NCI-H1092 (cell line): ENCODE measurements at places on chromosomes 2 and 18.
A peak's percentile ranks its signal among the peaks of the same experiment; 100 is the strongest.

DNA sequence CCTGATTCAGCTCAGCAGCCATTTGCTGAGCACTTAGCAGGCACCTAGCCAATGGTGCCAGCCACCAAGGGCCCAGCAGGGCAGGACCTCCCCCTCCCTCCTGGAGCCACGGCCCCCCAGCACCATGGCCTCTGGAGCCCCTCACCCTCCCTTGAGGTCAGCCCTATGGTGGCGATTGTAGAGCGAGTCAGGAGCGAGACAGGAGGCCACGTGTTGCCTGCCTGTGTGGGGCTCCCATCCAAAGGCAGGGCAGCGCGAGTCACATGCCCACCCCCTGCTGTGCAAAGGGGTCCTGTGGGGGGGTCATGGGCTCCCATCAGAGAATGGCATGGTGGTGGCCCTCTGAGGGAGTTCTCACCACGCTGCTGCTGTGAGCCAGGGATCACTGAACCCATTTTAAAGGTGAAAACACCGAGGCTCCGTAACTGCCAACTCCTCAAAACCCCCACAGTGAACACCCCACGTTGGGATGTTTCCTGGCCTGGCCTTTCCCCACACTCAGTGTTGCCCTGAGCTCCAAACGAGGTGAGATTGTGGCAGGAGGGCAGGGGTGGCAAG lies 35.6 kb downstream of the RAMP1 start:
- DNase-seq, result no peak

- no peak for DNase-seq
These were observed 104.9 kb upstream of the LHCGR start for GRCh38 chr2:48860380-48860779.

DNA sequence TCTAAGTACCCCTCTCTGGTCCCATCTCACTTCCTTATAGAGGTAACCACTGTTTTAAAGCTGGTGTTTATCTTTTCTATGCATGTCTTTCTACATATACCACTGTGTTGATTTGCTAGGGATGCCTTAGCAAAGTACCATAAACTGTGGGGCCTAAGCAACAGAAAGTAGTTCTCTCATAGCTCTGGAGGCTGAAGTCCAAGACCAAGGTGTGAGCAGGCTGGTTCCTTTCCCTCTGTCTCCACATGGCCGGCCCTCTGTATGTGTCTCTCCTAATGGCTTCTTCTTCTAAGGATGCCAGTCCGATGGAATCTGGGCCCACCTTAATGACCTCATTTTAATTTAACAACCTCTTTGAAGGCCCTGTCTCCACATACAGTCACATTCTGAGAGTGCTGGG lies 40.8 kb upstream of the ROCK2 start:
- no peak for DNase-seq

- DNase-seq, result peak; percentile 1
These were observed 182.3 kb downstream of the RDH14 start for GRCh38 chr2:18378020-18378653.

DNA sequence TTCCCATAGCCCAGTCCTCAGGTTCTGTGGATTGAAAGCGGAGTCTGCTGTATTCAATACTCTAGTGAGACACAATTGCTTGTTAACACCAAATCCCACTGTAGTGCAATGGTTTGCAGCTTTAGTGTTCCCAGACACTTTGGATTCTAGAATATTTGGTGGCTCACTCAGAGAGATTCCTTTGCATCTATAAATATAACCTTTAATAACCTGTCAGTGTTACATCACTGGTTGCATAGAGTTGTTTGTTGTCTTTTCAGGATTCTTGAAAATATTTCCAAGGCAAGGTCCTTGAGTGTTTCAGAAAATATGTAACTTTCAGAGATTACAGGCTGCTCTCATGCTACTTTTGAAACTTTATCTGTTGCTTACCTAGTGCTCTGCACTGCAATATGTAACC lies 157.5 kb downstream of the ZEB2 start:
- DNase-seq, result no peak

GRCh38 chr2:135095591-135095990 lies 43.5 kb downstream of the RAB3GAP1 start:
- DNase-seq, result no peak

DNA sequence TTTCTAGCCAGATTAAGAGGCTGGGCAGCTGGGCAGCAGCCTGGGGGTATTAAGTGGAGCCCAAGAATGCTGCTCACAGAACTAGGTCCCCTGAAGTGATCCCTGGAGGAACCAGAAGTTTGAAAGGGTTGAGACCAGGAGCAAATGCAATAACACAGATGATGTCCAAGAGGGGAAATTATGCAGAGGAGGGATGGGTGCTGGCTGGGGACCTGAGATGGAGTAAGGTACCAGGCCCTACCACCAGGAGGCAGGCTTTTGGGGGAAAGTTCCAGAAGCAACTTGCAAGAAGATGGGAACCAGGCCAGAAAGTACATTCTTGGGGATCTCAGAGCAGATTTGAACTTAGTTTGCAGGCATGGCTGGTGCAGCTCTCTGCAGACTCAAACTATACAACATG lies 175.1 kb downstream of the NCK2 start:
- no peak for DNase-seq

DNA sequence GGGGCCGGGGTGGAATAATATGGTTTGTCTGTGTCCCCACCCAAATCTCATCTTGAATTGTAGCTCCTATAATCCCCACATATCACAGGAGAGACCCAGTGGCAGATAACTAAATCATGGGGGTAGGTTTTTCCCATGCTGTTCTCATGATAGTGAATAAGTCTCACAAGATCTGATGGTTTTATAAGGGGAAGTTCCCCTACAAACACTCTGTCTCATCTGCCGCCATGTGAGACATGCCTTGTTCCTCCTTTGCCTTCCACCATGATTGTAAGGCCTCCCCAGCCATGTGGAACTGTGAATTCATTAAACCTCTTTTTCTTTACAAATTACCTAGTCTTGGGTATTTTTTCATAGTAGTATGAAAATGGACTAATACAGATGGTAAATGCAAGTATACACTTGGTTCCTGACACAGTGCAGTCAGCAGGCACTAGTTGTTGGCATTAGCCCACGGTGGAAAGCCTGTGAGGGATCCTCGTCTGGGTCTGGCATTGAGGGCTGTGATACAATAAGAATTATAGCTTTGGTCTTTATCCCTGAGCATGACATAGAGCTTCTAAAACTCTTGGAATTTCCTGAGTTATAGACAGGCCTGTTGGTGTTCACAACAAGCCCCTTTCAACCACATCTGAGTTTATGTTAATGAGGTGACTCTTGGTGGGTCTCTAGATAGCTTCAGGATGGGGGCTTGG lies 135.8 kb downstream of the CABLES1 start:
- DNase-seq, result no peak

- DNase-seq, result no peak
These were observed 302.4 kb downstream of the PLCL1 start for GRCh38 chr2:198106621-198107385.

DNA sequence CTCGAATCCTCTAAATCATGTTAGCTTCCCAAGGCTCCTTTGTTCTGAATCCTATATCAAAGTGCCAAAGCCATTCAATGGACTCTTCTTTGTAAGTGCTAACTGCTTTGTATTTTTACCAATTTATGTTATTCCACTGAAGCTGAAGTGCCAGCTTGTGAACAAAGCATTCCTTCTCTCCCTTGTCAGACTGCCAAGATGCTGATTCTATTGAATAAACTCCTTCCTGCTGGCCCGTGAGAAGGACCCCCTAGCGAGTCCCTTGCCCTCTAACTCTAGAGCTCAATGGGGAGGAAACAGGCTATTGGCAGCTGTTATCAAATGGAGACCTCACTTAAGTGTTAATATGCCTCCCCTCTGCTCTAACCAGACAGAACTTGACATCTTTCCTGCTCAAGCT lies 1097.9 kb upstream of the CNTNAP5 start:
- peak; percentile 39 for DNase-seq

DNA sequence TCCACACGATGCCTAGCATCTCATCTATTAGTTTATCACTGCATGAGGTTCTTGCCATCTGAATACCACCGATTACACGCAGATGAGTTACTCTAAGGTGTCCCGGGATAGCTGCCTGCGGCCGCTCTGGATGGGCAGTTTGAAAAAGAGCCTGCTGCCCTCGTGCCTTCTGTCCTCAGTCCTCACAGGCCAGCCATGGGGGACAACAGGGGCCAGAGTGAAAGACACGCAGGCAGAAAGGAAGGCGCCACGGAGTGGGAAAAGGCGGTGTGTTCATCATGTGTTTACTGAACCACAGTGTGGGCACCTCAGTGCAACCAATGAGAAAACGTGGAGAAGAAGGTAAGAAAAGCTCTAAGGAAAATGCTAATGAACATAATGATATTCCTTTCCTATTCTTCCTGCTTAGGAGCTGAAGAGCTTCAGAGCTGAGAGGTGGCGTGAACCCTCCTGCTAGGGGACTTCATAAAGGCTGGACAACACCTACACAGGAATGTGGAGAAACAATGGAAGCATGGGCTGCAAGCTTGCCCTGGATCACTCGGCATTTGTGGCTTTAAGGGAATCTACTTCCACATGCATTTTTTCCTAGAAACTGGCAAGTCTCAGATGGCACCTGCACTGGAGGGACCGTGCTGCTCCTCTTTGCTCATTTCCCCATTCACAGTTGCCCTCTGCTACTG lies 50.9 kb downstream of the CABYR start:
- no peak for DNase-seq

DNA sequence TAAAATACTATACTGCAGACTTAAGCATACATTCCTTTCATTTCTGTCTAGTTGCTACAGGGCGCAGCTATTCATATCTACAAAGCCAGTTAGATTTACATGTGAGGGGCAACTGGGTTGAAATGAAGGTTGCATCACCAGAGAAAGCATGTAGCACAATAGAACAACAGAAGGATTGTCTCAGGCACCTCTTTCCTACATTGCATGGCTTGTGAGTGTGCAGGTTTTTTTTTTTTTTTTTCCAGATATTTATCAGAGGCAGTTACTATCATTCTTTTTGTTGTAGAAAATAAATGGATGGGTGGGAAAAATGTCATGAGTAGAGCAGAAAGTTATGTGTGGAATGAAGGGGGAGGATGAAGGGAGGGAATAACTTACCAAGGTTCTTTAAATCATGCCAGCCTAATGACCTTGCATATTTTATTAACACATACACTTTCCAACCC lies 86.8 kb downstream of the ERBB4 start:
- DNase-seq, result no peak

DNA sequence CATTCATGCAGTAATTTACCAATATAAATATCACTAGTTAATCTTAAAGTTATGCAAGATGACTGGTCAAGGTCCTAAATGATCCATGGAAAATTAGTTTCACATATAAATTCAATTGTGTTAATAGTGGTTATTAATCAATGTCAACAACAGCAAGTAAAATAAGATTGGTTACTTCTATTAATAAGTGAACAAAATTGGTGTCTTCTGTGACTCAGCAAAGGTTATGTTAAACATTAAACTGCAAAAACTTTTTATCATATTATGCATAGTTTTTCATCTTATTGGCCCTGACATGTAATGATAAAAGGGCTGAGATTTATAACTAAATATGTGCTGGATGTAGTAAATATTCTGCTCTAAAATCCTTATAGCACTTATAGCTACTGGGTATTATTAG lies 359.0 kb upstream of the UBE2E3 start:
- DNase-seq, result no peak

DNA sequence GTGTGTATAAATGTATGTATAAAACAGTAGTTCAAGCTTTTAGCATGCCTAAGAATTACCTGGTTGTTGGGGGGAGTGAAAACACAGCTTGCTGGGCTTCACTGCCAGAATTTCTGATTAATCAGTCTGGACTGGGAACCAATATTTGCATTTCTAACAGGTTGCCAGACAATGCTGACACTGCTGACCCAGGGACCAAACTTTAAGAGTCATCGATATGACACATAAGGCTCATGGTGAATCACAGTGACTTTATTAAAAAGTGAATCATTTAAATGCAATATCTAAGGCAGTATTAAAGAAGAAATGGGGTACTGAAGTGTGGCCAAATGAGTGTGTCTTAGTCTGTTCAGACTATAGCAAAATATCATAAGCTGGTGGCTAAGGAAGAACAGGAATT lies 195.9 kb upstream of the DTNA start:
- DNase-seq, result no peak

- DNase-seq, result no peak
These were observed 303.4 kb downstream of the PIK3C3 start for GRCh38 chr18:42258301-42258965.

GRCh38 chr2:184190725-184191124 lies 407.6 kb upstream of the ZNF804A start:
- no peak for DNase-seq

- DNase-seq, result no peak
These were observed 318.0 kb downstream of the FIGN start for GRCh38 chr2:163417596-163418337.

DNA sequence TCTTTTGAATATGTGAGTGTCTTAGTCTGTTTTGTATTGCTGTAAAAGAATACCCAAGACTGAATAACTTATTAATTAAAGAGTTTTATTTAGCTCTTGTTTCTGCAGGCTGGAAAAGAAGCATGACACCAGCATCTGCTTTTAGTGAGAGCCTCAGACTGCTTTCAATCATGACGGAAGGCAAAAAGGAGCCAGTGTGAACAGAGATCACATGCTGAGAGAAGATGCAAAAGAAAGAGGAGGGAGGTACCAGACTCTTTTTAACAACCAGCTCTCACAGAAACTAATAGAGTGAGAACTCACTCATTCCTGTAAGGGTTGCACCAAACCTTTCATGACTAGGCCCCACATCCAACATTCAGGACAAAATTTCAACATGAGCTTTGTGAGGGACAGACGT lies 101.6 kb upstream of the HNMT start:
- DNase-seq, result no peak

DNA sequence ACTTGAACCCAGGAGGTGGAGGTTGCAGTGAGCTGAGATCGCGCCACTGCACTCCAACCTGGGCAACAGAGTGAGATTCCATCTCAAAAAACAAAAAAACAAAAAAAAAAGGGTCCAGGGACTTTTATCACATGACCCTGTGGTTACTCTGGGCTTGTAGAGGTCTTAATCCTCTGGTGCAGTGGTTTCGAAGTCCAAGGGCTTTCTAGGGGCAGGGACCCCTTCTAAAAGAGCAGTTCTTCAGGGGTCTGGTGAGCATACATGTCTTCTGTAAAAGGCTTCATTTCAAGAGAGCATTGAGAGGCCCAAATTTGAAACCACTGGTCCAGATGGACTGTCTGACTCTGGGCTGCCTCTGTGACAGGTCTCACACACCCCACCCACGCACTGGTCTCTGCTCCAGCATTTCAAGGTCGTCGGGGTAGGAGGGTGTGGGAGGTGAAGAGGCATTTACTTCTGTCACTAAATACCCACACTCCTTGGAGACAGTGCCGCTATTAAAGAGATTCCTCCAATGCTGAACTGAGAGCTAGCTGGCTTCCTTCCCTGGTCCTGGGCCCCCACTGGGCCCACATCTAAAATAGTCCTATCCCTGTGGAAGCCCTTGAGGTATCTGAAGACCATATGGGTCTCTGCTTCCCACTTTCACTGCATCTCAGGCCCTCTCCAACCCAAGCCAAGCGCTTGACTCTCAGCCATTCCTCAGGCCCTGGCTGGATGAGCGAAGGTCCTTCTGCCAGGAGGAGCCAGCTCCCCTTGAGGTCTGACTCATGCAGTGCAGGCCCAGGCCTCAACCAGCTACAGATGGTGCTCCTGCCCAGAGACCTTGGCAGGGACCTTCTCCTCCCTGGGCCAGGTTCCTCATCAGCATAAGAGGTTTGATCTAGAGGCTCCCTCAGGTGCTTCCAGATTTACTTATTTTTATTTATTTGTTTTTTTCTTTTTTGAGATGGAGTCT lies 44.8 kb downstream of the PAX8 start:
- DNase-seq, result no peak

- DNase-seq, result no peak
These were observed 780.0 kb downstream of the CNTNAP5 start for GRCh38 chr2:124805060-124805459.

GRCh38 chr2:113251118-113251517 lies 27.6 kb downstream of the PAX8 start:
- no peak for DNase-seq
